ENCODE measurements at places on chromosomes 3 and 15.

- DNase-seq, result no peak
Measured at GRCh38 chr3:9784965-9785364, 7.3 kb downstream of the TADA3 start.

DNA sequence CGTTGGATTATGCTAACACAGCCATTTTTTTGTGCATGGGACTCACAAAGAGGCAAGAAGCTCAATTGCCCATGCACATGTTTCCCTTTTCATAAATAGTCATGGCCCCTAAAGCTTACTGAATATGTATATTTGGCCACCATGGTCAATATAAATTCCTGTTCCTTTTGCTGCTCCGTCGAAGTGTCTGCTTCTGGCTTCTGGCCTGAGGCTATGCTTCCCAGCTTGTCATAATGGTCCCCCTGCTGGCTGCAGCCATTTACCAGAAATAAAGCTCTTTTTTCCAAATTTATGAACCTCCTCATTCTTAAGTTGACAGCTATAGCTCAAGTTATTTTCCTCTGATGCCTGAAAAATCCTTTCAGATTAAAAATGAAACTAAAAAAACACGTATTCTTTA lies 602.1 kb downstream of the VGLL3 start:
- no peak for DNase-seq

DNA sequence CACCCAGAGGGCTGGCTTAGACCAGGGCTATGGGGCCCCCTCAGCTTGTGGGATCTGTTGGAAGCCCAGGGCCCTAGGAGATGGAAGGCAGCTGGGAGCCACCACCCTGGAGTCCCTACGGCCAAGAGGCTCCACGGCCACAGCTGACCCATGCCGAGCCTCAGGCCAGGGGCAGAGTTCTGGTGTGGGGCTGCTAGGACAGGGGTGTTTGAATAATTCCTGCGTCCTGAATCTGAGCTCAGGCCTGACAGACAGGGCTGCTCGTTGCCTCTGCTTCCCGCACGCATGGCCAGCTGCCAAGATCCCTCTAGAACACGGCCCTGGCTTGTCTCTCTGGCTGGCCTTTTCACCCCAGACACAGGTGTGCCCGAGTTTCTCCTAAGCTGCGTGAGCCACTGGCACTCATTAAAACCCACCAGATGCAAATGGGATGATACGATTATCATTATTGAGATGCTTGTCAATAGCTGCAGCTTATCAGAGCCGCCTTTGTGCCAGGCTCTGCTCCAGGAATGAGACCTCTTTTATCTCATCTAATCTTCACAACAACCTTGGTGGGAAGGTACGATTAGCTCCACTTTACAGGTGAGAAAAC lies 70.2 kb downstream of the EFCAB12 start:
- no peak for DNase-seq

GRCh38 chr3:122410639-122411038 lies 5.2 kb downstream of the WDR5B start:
- no peak for DNase-seq

DNA sequence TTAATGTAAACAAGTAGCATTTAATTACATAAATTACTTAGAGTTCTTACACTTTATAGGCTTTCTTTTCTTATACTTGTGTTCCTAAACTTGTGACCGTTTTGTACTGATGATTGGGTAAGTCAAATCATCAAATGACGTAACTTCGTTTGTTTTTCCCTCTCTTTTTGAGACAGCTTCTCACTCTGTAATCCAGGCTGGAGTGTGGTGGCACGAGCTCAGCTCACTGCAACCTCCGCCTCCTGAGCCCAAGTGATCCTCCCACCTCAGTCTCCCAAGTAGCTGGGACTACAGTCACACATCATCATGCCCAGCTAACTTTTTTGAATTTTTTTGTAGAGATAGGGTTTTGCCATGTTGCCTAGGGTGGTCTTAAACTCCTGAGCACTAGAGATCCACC lies 226.0 kb downstream of the TCF12 start:
- DNase-seq, result no peak

DNA sequence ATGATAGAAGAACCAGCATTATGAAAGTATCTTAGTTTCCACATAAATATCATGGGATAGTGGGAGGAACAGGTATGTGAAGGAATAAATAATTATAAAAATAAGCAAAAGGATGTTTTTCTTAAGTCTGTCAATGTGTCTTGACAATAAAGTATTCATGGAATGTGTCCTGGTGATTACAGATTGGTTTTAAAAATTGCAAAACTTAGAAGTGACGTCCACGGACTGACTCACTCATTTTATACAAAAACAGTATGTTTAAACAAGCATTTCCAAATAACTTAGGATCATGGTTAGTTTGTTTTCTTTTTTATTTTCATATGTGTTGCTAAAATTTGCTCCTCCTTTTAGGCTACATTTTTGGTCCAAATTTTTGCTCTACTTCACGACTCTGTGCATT lies 687.0 kb upstream of the NECTIN3 start:
- DNase-seq, result no peak

- DNase-seq, result no peak
Measured at GRCh38 chr15:38899300-38899699, 334.7 kb upstream of the RASGRP1 start.

DNA sequence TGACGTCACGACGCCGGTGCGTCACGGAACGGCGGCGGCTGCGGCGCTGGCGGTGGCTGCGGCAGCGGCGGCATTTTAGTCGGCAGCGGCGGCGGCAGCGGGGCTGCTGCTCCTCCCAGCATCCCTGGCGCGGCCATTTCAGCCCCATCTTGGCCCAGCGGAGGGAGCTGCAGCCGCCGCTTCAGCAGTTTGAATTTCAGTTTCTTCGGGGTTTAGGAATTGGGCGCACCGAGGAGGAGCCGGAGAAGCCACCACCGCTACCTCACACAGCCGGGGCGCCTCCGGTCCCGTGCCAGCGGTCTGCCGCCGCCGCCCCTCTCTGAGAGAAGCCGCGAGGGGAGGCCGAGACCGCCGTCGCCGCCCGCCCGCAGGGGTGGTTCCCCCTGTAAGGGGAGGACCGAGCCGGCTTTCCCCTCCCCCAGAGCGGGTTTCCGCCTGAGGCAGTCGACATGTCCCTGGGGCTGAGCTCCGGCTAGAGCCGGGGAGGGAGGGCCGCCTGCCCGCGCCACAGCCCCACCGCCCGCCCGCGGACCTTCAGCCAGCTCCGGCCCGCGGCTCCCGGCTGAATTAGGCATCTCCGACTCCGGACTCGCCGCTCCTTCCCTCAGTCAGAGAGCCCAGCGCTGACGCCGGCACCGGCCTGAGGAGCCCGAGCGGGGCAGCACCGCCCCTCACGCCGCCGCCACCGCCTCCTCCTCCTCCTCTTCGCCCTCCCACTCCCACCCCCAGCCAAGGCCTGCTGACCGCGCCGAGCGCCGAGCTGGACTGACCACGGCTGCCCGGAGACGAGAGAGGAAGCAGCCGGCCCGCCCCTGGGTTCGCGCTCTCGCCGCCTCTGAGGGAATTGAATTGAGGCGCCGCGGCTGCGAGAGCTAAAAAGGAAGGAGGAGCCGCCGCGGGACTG lies at the start of gene TSC22D2:
Gene TSC22D2 (plus strand): TSS at position 78 of the 904 bp plus-strand sequence. CDS start 1,053 bp downstream, outside the sequence.
- peak; percentile 93 for DNase-seq

- no peak for DNase-seq
Measured at GRCh38 chr3:32257641-32258438, 19.4 kb downstream of the CMTM8 start.

GRCh38 chr3:150528354-150528797 lies 17.9 kb downstream of the SERP1 start:
- DNase-seq, result peak; percentile 11

DNA sequence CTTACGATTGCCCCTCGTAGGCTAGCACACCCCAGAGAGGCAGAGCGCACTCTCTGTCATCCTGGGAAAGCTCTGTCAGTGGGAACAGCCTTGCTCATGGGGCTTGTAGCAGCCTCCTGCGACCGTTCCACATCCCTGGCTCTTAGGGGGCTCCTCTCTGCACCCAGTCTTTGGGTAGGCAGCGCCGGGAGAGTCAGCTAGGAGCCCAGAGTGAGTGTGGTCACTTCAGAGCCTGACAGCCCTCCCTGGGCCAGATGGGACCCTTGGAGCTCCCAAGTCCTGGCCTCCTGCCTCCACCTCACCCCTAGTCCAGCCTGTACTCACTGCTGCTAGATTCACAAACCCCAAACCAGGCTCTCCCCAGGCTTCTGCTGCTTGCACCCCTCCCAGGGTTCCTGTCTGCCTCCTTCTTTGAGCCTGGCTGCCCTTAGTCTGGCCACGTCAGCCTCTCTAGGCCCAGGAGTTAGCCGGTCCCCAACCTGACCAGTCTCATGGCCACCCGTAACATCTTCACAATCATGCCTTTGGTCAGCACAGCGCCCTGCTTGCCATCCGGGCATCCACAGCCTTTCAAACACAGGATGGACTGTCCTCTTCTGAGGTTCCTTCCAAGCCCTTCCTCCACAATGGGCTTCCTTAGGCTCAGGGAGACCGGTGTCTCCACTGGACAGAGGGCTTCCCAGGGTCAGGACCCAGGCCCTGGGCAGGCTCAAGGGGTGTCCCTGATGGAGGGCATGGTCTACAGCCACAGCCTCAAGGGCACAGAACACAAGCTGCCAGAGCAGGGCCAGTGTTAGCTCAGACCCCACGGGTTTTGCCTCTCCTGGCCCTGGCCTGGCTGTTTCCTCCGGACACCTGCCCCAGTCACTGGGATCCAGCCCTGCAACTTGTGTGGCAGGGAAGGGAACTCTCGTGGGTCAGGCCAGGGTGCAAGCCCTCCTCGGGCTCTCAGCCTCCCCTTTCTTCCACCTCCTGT lies 4.6 kb downstream of the ACSBG1 start:
- no peak for DNase-seq

Measured in NCI-H446 treated with DMSO at 0.1 percent for 48 hours (cell line).